Anterior cingulate cortex (tissue), 58 donors: ENCODE measurements at places on chromosomes 13 and 19.

GRCh38 chr13:59144700-59145099 is 1019.0 kb downstream of the DIAPH3 start:
- DNase-seq = no peak

DNA sequence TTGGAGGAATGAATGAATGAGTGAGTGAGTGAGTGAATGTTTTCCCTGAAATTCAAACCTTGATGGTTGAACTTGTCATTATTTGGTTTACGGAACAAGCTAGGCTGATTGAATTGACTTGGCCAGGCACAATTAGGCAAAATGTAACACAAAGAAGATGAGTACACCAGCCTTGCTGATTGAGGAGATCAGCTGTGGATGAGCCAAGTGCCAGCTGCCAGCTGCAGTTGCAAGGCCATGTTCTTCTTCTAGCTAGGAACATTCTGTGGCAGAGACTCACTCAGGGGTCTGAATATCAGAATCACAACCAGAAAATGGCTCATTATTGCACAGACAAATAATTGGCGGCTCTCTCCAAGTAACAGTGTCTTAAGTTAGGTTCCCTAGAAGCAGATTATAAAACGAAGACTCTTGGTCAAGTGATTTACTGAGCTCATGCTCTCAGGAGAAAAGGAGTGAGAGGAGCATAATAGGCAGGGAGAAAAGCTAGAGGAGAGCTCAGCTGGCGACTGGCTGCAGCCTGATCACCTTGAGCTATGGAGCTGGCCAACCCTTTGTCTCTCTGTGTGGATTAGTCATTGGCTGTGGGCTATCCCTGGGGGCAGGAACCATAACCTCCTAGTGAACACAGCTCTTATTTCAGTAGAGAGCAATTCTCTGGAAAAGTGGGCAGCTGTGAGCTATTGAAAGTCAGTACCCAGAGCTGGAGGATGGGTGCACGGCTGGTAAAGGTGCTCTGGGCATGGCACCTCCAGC is 225.3 kb upstream of the SERP2 start:
- peak; percentile 11 for DNase-seq

GRCh38 chr19:18000915-18001776 is 6.8 kb upstream of the ARRDC2 start:
- no peak for DNase-seq

GRCh38 chr19:50880241-50880640 is 7.0 kb downstream of the KLK2 start:
- no peak for DNase-seq

GRCh38 chr13:103358255-103358932 is 292.2 kb upstream of the SLC10A2 start:
- DNase-seq = no peak

- no peak for DNase-seq
These were observed 4.7 kb upstream of the CBLC start for GRCh38 chr19:44772959-44773358.

DNA sequence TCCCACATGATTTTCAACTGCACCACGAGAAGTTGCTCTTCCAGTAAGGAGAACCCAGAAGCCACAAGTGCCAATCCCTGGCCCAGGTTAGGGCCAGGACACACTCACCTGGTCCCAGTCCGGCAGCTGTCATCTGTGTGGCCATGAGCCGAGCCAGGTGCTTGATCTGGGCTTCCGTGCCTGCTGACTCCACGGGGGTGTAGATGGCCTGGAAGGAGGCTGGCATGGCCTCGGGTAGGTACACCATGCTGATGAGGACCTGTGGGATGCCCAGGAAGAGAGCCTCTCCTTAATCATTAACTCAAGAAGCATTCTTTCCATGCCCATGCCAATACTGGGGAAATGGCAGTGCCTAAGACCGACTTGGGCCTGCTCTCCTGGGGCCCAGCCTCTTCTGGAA is 19.9 kb upstream of the RSPH6A start:
- DNase-seq = no peak

DNA sequence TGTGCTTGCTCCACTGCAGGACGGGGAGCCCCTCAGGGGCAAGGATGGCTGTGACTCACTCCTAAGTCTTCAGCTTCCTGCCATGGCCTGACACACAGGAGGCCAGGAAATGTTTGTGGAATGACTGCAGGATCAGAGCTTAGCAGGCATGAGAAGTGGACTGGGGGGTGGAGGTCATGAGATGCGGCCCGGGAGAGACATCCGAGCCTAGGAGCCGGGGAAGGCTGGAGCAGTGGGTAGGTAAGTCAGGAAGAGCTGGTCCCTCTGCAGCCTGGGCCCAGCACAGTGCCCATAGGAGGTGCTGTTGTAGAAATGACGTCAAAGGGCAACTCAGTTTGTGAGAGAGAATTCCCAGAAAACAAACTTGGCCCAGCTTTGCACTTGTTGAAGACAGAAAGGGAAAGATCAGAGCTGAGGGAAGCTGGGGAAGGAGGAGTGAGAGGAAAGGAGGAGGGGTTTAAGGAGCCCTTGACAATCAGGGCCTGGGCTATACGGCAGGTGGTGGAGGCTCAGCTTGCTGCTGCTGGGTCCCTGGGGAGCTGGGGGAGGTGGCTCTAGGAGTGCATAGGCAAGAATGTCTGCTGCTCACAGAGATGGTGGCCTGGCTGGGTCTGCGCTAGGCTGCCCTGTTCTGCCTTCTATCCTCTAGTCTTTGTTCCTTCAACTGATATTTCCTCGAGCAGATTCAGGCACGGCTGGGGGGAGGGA is 18.5 kb downstream of the POU2F2 start:
- no peak for DNase-seq

GRCh38 chr13:76980075-76980718 is 11.7 kb upstream of the CLN5 start:
- DNase-seq = peak; percentile 56

DNA sequence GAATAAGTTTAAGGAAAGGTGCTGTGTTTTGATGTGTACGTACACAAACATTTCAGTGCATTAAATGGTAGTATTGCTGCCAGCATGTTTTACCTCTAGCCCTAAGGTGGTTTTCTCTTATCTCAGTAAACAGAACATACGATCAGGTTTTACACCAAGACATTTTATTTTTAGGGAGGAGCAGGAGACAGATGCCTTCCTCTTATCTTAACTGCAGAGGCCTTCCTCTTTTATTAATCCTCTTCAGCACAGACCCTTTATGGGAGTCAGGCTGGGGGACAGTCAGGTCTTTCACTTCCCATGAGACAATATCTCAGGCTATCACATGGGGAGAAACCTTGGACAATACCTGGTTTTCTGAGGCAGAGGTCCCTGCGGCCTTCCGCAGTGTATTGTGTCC is 14.9 kb upstream of the ZNF611 start:
- DNase-seq = no peak

- DNase-seq = no peak
These were observed 12.9 kb downstream of the MIPEP start for GRCh38 chr13:23876265-23876664.

DNA sequence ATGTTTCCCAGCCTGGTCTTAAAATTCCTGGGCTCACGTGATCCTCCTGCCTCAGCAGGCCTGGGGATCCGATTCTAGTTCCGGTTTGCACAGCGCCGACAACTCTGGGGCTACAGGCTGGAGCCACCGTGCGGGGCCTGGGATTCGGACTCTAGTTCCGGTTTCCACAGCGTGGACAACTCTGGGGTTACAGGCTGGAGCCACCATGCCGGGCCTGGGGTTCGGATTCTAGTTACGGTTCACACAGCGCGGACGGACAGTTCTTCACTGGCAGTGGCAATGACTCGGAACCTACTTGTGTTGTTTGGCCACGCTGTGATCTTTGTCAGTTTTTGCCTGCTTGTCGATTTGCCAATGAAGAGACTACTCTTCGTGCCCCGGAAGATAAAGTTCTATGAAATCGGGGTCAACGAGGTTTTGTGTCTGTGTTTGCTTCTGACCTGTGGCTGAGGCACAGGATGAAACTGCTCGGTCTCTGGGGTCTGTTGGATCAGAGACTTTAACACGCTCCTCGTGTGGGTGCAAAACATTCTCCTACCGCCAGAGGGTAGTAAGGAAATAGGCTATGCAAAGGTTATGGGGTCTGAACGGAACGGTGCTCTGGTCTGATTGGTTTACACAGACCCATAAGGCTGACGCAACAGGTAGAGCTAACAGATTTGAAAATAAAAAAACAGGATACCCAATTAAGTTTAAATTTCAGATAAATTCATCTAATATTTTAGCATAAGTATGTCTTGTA is 12.1 kb upstream of the ZSCAN1 start:
- peak; percentile 12 for DNase-seq

GRCh38 chr19:52171321-52172169 is at the start of gene ZNF836:
ZNF836 (minus strand) TSS chr19:52171621; CDS start chr19:52168072, 3,549 bp downstream.
- DNase-seq = peak; percentile 1

DNA sequence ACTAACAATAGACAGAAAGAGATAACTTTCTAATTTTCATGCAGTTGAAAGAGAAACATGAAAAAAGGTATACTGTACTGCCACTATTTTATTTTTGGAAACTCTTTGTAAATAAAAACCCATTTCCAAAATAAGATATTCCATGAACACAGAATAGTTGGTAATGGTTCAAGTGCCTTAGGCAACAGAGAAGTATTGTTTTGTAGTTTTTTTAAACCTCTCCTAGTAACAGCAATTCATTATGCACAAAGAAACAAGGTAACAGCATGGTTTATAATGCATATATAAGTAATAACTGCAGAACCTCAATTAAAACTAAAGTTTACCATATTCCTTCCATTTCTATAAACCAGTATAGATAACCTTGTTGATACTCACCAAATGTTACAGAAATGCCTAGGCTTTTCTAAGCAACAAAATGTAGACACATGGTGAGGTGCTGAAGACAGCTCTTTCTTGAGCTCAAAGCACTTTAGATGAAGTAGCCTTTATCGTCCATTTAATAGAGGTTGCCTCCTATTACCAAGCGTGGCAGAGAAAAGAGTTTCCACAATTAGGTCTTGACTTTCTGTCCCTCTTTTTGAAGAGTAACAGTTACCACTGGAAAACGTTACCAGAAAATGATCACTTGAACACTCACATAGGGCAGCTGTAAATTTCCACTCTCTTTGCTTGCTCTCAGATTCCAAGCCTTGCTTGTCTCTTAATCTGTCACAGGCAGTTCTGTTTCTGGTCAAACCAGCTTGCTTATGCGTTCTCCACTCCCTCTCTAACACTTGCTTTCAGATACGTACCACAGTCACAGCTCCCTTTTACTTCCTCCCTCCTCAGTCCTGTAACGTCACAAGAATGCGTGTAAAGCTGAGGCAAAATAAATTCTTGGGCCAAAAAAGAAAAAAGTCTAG is 42.9 kb downstream of the CAB39L start:
- peak; percentile 4 for DNase-seq

- DNase-seq = no peak
These were observed 4.6 kb downstream of the S1PR2 start for GRCh38 chr19:10226376-10227025.

DNA sequence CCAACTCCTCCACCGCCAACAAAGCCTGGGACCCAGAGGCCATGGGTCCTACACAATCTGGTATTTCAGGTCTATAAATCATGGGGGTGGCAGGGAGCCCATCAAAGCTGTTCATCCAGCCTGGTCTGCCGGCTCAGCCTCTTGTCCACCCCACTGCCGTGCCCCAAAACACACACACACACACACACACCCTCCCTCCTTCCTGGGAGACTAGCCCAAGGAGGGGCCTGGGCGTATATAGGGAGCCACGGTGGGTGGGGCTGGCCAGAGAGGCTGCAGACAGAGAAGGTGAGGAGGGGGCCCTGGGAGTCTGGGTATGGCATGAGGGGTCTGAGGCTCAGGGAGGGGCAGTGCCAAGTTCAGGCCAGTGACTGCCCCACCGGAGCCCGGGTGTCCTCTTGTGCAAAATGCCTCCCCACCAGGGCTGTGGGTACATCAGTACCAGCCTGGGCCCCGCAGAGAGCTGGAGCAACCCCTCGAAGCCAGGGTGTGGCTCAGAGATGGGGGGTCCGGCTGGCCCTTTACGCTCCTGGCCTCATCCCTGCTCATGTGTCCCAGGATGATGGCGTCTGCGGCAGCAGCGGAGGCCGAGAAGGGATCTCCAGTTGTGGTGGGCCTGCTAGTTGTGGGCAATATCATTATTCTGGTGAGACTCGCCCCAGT is at the start of gene UPK1A:
TSS of gene UPK1A (plus strand) at position 267 of the 663 bp plus-strand sequence. CDS start at position 563, 296 bp downstream.
- no peak for DNase-seq

- DNase-seq = no peak
These were observed 33.2 kb downstream of the KCTD12 start for GRCh38 chr13:76852986-76853385.
